ENCODE measurements at places on chromosomes 6 and 20. TPM values are rescaled to one million over a fixed set of nuclear protein-coding genes. Genes with fewer than 3 reads are reported as not detected.

LSM14B gene
- polyA plus RNA-seq, result 0.98 TPM

TSBP1 gene
- 0.13 TPM for polyA plus RNA-seq

SEL1L2 gene
- polyA plus RNA-seq, result not detected

PPP1R16B gene
- 68.0 TPM for polyA plus RNA-seq
